ENCODE measurements at places on chromosomes 3 and 15.

DNA sequence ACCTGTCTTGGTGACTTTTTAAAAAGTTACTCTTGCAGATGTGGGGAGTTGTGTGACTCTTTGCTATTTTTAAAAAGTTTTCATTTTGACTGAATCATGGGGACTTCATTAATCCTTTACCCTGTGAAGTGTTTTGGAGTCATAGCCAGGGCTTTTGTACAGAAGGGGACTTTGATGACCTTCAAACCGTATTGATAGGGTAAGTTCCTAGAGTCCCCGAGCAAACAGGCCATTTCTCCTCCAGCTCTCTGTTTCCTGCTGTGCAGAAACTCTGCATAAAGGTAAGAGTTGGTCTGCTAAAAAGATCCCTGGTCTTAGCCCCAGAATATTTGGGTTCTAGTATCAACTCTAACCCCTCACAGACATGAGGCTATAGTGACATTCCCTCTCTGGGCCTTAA, 170.8 kb upstream of the BCL6 start:
- no peak for DNase-seq

DNA sequence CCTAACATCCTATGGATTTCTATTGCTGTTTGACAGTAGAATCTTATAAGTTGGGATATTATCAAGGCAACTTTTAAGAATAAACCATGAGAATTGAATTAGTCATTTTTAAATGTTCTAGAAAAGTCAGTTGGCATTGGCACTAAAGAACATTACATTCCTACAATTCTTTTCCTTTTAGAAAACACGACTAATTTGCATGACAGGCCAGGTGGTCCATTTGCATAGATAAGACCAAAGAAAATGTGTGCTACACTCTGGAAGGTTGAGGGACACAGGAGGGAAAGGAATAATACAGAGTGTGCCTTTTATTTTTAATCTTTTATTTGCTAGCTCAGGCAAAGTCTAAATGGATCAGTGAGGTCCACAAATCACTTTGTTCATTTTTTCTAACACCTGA, 962.3 kb downstream of the EPHA3 start:
- DNase-seq: no peak

- DNase-seq: no peak
Observed at GRCh38 chr15:90765966-90766365, 48.8 kb downstream of the BLM start.

DNA sequence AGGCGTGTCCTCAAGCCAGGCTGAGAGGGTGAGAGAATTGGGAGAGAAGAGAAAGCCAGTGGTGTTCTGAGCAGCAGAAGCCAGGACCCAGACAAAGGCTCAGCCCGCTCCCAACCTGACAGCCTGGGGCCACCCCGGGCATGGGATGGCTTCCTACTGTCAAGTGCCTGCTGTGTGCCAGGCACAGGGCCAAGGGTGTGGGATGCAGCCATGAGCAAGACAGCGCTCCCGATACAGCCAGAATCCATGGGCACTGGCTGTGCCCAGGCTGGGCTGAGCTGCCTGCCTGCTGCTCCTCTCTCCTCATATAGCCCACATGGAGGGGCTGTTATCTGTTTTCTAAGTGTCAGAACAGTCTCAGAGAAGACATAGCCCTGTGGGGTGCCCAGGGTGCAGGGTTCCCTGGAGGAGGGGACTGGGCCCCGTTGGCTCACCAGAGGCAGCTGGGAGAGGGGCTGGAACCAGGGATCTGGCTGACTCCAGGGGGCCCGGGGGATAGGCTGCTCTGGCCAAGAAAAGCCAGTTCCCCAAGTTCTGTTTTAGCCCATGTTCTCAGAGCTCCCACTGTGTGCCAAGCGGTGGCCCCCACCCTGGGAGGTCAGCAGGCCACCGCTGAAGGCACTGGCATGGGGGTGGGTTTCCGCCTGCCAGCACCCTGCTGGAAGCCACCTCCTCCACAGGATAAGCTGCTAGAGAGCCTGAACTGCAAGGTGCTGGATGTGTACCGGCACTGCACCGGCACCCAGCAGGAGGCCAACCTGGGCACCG, 39.0 kb downstream of the CFAP100 start:
- DNase-seq: no peak

DNA sequence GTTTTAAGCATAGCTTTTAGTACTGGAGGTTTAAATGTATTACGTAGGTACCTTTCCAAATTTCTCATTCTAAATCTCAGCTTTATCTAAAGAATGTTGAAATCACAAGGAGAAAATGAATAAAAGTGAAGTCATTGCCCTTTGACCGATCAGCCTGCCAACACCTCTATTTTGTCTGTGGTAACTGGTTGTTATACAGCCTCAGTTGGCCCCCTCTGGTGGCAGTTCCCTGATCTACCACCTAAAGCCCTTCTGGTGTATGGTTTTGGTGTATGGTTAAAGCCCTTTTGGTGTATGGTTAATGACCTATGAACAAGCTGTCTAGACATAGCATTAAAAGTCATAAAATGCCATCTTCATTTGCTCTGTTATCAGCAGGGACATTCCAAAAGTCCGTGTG, 378.2 kb upstream of the AZI2 start:
- DNase-seq: no peak

DNA sequence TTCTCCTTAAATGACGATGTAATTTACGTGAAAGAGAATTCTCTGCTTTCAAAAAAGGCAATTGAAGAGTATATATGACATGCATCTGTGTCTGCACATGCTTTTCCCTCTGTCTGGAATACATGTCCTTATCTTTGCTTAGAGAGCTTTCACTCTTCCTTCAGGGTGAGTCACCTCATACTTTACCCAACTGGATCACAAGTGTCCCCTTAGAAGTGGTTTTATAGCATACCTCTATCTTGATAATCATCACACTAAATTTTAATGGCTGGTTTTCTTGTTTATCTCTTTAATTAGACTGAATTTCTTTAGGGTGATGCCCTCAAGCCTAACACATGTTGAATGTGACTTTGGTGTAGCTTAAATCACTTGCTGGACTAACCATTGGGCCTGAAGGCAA, 178.9 kb downstream of the SV2B start:
- DNase-seq: no peak

GRCh38 chr3:100150473-100150872, 36.2 kb upstream of the FILIP1L start:
- no peak for DNase-seq

GRCh38 chr3:66236281-66236680, 15.5 kb downstream of the SLC25A26 start:
- DNase-seq: no peak

DNA sequence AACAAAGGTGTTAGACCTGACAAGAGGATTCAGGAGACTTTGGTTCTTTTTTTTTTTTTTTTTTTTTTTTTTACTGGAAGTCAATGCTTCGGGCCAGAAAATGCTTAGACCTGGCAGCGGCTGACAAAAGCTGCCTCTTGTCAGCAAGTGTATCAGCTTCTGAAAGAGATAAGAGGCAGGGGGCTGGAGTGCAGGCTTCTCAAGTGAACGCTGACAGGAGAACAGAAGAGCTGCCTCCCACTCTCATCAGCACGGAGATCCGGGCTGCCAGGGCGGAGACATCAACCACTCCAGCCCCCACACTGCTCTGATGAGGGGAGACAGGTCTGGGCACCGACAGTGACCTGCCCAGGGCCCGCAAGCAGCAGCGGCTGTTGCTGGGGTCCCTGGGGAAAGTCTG, 9.4 kb upstream of the SCN5A start:
- no peak for DNase-seq

- DNase-seq: no peak
Observed at GRCh38 chr15:34821831-34822230, 26.5 kb upstream of the ACTC1 start.

DNA sequence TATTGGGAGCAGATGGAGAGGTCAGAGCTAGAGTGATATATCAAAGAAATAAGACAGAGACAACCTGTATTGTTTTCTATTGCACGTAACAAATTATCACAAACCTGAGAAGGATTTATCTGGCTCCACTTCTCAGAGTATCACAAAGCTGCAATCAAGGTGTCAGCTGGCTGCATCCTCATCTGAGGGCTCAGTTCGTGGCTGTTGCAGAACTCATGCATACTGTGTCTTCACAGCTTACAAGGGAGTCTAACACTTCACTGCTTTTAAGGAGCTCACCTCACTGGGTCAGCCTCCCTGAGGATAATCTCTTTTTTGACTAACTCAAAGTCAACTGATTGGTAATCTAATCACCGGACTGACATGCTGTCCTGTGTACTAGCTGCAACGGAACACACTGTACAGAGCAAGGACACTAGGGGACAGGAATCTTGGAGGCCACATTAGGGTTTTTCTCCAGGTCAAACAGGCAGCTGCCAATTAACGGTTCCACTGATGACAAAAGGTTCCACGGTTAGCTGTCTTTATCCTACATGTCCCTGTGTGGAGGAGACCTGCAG, 1006.8 kb upstream of the SEMA6D start:
- DNase-seq: no peak

GRCh38 chr15:81812456-81812855, 233.4 kb downstream of the MEX3B start:
- no peak for DNase-seq

DNA sequence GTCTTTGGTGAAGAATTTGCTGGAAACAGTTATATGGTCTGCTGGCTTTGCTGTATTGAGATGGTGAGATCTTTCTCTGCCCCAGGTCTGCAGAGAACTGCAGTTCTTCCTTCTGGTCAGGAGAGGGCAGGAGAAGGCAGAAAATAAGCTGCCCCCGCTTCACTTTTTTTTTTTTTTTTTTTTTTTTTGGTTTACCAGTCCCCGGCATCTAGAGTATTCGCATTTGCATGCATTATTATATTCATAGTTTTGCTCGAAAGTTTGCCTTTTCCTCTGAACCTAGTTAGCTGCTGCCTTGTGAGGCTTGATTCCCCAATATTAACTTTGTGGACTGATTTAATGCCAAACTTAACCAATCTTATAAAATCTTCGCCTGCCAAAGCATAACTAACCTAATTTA, 10.6 kb upstream of the PARL start:
- DNase-seq: no peak

DNA sequence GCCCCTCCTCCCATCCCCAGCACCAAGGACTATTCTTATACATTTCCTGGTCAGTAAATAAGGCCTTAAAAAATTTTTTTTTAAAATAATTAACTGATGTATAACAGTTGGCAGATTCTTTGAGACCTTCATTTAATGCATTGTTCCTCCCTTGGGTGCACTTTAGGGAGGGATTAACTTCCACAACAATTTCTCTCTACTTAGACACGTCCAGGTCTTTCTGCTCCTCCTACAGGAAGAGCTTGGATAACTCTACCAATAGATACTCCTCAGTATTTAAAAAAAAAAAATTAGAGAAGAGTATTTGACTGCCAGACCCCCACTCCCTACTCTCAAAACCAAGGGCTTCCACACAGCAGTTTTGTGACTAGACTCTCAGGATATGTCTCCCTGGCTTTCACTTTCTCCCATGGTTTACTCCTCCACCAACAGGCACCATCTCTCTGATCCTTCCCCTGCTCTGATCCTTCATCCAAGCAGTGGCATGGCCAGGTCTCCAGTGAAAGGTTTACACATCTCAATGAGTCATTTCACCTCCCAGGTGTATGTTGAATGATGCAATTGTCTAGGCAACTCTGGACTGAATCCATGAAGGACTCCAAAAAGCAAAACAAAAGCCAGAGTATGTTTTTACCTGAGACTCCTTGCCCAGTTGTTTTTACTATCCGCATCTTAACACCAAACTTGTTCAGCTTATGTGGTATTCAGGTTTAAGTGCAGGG, 7.4 kb downstream of the ZIC4 start:
- no peak for DNase-seq

- no peak for DNase-seq
Observed at GRCh38 chr3:61283876-61284275, 32.6 kb upstream of the FHIT start.

- DNase-seq: no peak
Observed at GRCh38 chr15:30919877-30920550, 16.3 kb downstream of the FAN1 start.

DNA sequence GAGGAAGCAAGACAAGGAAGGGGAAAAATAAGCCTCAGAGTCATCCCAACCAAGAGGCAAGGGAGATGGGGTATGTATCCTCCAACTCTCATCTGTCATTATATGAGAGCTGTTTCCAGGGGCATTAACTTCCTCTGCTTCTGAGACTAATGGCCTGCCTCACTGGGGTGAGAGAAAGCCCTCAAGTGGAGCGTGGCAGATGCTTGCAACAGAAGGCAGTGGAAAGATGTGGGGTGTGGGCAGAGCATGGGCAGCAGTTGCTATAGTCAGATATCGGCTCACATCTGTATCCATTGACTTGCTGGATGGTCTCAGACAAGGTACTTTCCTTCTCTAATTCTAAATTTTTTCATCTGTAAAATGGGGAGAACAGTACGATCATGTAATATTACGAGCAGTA, 81.7 kb upstream of the PLCL2 start:
- DNase-seq: no peak

DNA sequence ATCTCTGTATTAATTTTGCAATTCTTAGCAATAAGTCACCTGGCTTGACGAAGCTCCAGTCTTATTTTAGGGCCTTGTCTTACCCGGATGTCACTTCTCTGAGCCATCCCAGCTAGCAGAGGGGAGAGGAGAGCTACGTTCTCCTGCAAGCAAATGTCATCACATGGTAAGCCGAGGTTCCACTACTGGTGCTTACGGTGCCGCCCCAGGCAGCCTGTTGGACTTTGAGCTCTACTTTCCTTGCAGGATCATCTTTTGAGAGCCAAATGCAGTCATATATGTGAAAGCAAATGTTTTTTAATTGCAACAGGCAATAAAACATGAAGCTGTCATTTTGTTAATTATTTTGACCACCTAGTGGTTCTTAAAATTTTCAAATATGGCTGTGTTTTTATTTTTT, 140.9 kb downstream of the FAM43A start:
- DNase-seq: no peak
